ENCODE measurements at places on chromosomes 7 and 10.

DNA sequence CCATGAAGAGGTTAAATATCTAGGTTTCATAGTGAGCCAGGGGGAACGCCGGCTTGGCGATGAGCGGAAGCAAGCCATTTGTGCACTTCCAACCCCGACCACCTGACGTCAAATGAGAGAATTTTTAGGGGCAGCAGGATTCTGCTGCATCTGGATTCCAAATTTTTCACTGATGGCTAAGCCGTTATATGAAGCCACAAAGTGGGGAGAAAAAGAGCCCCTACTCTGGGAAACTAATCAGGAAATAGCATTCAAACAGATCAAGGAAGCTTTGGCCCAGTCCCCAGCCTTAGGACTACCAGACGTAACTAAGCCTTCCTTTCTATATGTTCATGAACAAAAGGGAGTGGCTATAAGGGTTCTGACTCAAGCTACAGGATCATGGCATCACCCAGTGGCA lies 12.9 kb upstream of the ADCK2 start:
- DNase-seq = no peak

GRCh38 chr7:6656413-6656812 lies 19.3 kb downstream of the ZNF316 start:
- no peak for DNase-seq

DNA sequence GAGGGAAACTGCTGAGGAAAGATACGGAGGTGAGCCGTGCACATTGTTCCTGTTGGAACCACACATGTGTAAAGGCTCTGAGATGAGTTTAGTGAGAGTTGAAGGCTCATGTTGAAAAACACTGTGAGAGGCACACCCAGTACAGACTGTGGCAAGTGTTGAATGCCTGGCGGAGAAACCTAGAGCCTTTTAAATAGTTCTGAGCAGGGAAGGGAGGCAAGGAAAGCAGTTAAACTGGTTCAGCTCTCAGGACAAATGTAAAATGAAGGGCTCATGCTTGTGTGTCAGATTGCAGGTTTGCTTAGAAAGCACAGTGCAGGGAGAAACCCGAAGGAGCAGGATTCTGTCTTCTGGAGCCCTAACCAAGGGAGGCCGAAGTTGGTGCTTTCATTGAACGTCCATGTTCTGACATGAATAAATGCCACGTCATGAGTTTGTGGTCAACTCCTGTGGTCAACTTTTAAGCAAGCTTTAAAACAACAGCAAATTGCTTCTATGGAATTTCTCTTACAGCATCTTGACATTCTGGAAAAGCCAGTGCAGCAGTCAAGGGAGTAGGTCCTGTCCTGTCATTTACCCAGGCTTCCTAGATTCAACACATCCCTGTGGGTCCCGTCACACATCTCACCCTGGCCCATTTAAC lies 650.9 kb upstream of the GALNT17 start:
- no peak for DNase-seq

DNA sequence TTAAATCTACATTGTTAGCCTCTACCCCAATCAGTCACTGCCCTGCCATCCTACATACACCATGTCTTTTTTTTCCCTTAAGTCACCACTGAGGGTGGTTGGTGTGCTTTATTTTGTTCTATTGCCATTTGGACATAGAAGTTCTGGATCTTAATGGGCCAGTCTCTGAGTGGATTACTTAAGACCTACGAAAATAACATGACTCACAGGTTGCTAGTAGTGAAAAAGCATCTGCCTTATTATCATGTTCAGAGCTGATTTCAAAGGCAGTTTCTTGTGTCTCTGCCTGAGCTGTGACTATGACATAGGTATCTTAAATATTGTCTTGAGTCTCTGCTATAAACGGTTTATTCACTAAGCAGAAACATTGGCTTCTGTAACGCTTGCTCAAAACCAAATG lies 410.8 kb downstream of the MDFIC start:
- DNase-seq = no peak

GRCh38 chr10:123379156-123379555 lies 225.0 kb downstream of the BUB3 start:
- DNase-seq = no peak

DNA sequence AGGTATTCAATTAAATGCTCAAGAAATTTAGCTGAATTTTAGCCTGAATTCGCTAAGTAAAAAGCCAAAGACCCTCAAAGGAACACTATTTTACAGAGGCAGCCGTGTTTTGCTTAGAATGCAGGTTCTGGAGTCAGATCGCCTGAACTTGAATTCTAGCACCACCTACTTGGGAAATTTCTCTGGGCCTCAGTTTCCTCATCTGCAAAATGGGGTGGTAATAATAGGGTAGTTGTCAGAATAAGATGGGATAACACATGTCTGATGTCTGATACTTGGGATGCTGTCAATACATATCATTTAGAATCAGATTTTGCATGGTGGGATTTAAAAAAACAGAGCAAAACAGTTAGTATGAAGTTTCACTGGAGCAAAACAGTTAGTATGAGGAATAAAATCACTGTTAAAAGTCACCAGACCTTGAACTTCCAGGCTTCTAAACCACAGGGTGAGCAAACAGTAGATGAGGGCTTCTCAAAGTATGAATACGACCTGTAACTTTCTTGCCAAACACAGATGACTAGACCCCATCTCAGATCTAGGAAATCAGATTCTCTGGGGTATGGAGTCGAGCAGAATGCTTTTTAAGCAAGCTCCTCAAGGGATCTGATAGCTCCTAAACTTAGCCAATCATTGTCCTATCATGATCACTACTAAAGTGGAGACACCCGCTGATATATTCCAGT lies 75.4 kb downstream of the ATXN7L1 start:
- DNase-seq = no peak

DNA sequence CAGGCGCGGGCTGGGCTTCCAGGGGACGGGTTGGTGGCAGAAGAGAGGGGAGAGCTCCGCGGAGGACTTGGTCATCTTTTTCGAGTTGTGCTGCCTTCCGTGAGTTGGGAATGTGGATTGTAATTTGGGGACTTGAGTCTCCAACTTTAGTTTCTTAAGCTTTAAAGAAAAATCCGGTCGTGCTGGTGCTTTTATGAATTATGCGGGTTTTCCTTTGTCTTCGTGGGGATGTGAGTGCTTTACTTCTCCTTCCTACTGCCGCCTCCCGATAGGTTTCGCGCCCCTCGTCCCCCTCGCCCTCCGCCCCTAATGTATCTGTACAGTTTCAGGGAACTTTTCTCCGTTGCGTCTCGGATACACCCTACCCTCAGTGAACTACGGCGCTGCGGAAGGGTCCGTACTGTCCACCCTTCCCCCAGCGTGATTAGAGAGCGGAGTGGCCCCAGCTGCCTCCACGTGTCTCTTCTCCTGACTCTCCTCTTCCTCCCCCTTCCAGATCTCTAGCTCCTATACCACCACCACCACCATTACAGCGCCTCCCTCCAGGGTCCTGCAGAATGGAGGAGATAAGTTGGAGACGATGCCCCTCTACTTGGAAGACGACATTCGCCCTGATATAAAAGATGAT lies 649 bp downstream of the SCD start:
- DNase-seq = no peak
